ENCODE measurements at places on chromosomes 6 and 20.

DNA sequence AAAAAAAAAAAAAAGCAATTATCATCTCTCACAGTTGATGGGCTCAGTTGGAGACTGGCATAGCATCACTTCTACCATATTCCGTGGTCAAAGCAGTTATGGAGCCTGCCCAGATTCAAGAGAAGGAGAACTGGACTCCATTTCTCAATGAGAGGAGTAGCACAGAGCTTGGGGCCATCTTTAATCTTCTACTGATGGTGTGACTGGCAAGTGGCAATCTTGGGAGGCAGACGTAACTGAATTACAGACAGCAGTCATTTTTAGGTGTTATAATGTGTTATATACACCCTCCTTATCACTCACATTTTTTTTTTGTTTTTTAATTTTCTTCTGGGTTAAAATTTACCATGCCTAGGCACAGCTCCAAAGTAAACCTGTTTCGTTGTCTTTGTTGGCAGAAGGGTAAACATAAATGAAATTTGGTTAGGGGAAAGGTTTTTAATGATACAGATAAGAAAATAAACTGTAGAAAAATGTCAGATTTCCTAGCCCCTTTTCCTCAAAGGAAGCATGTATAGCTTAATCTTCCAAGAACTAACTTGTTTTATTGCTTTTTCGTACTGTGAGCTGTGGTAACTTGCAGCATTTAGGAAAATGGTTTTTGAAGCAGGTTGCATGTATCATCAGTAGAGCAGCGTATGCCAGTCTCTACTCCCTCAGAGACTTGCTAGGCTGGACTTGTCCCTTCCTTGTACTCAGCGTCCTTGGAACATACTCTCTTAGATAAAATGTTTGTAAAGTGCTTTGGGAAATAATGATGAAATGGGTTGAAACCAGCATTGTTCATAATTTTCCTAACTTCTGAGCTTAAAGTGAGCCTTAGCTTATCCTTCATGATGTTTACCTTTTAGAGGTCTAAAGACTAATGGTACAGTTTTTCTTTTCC, 25.7 kb downstream of the ZFAND3 start:
- DNase-seq, result no peak

GRCh38 chr6:13296536-13296997, 31.8 kb downstream of the TBC1D7 start:
- no peak for DNase-seq

DNA sequence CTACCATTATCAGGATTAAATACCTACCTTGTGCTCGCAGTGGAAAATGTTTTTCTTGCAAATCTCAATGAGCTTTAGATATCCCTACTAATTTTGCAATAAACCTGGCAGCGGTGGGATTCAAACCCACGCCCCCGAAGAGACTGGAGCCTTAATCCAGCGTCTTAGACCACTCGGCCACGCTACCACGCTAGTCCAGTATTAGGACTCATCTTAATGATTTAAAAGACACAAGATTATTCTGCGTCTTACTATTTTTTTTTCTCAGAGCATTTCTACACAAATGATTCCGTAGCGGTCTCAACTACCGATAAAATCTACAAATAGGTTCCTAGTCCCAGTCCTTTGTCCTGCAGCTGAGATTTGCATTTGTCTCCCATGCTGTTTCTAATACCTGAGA, 35.2 kb upstream of the ZSCAN23 start:
- no peak for DNase-seq

DNA sequence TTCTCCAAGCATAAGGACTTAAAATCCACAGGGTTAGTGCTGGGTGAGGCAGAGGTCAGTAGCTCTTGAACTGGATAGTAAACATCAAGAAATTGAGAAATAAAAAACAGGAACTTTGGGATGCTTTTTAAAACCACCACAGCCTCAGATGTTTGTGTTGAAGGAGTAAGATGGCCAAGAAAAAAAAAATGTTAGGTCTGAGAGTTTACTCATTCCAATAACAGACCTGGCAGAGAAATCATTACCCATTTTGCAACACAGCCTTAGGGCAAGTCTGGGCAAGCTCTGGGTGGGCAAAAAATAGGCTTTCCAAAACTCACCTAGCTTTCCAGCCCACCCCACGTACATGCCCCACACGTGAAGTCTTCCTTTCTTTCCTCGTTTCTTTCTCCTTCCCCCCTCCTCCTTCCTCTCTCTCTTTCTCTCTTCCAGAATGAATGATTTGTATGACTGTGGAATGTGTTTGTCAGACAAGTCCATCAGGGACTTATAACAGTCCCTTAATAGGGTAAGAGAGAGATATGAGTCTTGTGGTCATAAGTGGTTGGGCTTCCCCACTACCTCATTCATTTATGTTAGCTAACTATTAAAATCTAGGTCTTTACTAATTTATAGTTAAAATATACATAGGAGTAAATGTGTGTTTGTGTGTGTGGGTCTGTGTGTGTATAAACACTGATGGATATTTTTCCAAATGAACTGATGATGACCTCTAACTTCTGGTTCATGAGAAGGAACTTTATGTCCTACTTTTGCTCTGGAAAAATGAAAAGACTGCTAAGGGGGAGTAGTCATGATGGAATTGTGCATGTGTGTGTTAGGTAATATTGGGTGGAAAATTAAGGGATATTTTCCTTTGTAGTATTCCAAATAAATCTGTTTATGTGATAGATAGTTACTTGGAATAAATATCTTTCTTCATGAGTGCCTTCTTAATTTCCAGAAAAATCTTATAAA, 18.0 kb upstream of the DSE start:
- DNase-seq, result no peak

DNA sequence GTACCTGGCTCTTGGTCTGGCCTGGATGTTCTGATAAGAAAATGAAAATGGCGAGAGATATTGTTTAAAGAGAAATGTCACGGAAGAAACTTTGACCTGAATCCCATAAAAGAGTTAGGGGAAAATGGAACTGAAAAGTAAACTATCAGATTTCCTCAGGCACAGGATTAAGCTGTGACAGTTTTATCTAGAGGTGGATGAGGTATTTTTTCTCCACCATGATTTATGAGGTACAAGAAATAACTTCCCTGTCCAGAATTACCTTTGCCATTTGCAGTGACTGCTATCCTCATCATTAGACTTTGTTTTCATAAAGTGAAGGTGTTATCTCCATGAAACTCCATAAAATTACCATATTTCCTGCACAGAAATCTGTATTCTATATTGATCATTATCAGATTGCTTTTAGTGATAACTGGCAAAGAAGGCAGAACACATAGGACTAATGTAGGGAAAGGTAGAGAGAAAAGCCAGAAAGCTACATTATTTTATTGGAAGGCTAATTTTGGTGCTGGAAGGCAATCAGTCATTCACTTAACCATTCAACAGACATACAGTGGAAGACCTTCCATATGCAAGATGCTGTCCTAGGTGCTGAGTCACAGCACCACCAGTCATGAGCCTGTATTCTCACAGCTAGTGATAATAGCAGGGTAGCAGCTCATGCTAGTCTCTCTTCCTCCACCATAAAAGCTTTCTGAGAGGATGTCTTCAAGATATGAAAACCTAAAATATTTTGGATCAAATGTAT, 427.3 kb upstream of the CITED2 start:
- no peak for DNase-seq

GRCh38 chr20:23032056-23032749, 2.9 kb upstream of the SSTR4 start:
- no peak for DNase-seq

DNA sequence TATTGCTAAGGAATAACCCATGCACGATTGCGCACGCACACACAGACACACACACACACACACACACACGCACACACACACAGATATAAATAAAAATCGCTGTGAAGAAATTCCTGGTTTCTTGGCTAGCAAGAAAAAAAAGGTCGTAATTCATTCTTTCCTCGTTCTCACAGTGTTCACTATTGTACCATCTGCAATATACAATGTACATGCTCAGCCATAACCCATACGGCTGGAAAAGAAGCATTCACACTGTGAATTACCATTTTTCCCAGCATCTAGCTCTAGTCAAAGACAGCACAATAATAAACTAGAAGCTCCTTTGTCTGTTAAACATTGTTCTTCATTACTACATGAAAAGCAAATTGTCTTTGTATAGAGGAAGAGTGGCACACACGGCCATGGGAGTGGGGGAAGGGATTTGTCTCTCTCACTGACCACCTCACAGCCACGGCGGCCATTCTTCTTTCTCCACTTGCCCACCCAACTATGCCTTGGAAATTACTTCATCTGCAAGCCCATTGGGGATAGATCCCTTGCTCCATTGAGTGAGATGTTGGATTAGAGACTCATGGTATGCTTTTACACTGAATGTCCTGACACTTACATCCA, 115.3 kb upstream of the ID4 start:
- no peak for DNase-seq

- DNase-seq, result no peak
Measured at GRCh38 chr6:6362056-6362840, 41.8 kb upstream of the F13A1 start.

DNA sequence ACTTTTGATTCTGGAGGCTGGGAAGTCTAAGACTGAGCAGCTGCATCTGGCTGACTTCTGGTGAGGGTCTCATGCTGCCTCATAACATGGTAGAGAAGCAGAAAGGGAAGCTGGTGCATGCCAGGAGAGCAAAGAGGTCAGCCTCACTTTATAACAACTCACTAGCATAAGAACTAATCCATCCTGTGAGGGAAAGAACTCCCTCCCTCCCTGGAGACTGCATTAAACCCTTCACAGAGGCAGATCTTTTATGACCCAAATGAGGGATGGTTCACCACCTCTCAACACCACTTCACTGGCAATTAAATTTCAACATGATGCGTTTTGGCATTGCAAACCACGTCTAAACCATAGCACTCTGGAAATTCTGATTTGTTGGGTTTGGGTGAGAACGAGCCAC, 33.9 kb downstream of the STXBP5 start:
- no peak for DNase-seq

DNA sequence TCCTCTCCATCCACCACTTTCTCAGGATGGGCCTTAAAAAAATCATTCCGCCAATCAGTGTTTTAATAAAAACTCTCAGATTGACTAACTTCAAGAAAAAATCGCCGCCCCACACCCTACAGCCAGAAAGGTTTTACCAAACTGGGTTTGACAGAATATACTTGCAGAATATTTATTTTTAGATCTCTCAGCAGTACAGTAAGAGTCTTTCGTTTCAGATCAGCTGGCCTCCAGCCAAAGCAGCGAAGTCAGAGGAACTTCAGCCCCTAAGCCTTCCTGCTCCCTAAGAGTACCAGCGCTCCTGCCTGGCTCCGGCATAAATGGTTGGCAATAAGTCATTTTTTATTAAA, 24.7 kb downstream of the TBC1D7 start:
- DNase-seq, result peak; percentile 69

GRCh38 chr6:38984723-38985122, 63.9 kb upstream of the GLP1R start:
- no peak for DNase-seq

DNA sequence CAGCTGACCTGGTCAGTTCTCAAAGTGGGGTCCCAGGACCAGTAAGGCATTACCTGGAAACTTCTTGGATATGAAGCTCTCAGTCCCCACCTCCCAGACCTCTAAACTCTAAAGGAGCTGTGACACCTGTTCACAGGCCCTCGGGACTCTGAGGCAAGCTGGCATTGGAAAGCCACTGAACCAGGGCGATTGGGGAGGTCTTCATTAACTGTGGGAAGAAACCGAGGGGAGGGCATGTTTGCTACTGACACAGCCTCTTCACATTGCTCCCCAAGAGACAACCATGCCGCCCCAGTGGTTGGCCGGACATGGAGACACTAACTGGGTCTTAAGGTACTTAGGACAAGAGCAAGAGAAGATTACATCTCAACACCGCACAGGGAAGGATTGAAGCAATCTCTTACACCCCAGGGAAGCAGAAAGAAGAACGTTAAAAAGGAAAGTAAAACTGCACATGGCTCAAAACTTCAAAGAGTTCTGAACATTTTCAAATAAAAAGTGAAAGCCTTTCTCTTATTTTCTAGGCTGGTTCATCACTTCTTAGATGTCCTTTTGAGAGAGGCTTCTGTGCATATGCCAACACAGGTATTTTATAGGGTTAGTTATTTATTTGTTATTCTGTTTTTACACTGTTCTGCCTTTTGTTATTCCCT, 210.0 kb upstream of the CST7 start:
- no peak for DNase-seq

- no peak for DNase-seq
Measured at GRCh38 chr20:56843817-56844216, 214.7 kb downstream of the TFAP2C start.

GRCh38 chr6:35170891-35171290, 29.8 kb upstream of the TCP11 start:
- DNase-seq, result no peak

DNA sequence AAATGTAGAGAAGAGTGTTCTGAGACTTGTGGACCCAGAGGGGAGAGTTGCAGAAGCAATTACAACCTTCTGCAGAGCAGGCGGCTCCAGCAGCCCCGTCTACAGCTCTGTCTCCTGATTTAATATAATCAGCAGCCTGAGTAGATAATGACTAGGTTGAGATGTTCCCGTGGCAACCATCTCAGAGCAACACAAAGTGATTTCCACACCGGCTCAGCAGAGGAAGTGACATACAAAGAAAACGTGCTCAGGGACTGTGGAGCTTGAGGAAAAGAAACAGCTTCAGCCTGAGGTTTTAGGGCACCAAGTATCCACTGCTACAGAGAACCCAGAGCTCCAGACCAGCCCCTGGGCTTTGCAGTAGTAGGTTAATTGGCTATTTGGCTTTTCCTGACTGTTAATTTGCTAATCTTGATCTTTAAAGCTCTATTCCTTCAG, 136.4 kb downstream of the MTFR2 start:
- peak; percentile 21 for DNase-seq

- no peak for DNase-seq
Measured at GRCh38 chr6:11207199-11207968, 25.1 kb downstream of the NEDD9 start.

DNA sequence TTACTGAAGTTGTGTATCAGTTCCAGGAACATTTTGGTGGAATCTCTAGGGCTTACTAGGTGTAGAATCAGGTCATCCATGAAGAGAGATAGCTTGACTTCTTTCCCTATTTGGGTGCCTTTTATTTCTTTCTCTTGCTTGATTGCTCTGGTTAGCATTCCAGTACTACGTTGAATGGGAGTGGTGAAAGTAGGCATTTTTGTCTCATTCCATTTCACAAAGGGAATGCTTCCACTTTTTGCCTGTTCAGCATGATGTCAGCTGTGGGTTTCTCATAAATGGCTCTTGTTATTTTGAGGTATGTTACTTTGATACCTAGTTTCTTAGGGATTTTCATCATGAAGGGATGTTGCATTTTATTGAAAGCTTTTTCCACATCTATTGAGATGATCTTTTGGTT, 195.3 kb downstream of the MOXD1 start:
- DNase-seq, result no peak

DNA sequence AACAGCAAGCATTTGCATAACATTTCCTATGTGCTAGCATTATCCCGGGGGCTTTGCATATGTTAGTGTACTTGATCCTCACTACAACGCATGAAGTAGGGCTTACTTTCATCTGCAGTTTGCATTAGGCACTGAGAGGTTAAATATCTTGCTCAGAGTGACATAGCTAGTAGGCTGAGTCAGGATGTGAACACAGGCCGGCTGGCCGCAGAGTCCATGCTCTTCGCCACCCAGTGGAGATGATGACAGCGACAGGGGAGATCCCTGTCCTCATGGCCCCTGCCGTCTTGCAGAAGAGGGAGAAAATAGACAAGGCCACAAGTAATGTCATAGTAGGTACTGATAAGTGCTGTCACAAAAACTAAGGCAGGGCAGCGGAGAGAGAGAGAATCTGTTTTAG, 46.9 kb downstream of the LYRM4 start:
- no peak for DNase-seq

- DNase-seq, result no peak
Measured at GRCh38 chr20:57756213-57756612, 46.4 kb upstream of the PMEPA1 start.
